ENCODE measurements at places on chromosomes 2 and 18.

GRCh38 chr2:168545439-168546082, 89.5 kb downstream of the CERS6 start:
- DNase-seq = peak; percentile 83

DNA sequence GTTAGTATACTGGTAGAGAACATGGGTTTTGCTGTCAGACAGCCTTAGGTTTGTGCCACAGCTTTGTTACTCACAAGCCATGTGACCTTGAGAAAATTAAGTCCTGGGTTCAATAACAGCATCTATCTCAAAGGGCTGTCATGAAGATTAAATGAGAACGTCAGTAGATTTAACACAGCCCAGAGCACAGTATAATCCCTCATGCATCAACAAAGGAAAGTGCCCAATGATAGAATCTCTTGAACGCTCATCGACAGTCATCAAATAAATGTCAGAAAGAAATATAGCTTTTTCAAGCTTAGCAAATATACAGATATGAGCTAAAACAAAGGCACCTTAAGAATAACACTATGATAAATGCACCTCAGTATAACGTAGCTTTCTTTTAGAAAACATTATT, 22.3 kb downstream of the CUL3 start:
- no peak for DNase-seq

DNA sequence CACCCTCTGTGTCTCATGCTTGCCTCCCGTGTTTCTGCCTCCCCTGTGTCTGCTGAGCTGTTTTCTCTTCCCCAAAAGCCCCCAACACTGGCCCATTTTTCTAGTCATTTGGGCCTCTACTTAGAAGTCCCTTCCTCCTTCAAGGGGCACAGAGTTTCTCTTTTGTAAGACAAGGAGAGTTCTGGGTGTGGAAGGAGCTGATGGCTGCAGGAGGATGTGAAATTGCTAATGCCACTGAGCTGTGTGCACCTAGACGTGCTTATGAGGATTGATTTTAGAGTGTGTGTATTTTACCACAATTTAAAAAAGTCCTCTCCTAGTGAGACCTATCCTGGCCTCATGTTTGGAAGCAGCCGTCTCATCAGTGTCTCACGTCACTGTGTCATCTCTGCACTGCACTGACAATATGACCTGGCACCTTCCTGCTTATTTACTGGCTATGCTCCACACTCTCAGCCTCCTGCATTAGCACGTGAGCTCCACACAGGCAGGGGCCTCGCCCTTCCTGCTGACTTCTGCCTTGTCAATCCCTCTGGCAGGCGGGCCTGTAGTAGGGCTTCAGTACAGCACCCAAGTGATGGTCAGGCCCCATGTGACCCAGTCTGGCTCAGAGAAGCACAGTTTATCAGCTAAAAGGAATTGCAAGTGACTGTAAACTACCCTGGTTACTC, 8.0 kb upstream of the MBP start:
- DNase-seq = no peak

DNA sequence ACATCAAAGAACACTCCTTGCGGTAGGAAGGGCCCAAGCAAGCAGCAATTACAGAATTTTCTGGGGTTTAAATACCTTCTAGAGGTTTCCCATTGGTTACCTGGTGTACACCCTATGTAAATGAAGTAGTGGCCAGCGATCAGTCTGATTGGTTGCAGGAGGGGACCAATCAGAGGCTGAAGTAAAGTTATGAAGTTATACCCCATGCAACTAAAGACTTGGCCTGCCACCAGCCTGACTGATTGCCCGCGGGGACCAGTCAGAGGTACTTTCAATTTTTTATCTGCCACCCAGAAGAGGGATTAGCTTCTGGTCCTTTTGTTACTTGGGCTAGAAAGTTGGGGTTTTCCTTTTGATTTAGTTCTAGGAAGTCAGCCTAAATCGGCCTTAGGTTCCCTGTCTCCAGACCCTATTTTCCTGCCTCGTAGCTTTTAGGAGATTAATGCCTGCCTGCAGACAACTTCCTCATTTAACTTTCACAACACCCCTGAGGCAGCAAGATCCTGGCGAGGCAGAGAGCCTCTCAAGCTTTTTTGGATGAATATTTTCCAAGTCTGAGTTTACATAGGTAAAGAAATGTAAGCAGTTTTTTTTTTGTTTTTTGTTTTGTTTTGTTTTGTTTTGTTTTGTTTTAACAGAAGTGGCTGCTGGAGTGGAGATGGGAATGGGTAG, 1.5 kb upstream of the DGUOK start:
- DNase-seq = peak; percentile 69

- no peak for DNase-seq
These were observed 12.6 kb downstream of the EVA1A start for GRCh38 chr2:75548036-75548573.

DNA sequence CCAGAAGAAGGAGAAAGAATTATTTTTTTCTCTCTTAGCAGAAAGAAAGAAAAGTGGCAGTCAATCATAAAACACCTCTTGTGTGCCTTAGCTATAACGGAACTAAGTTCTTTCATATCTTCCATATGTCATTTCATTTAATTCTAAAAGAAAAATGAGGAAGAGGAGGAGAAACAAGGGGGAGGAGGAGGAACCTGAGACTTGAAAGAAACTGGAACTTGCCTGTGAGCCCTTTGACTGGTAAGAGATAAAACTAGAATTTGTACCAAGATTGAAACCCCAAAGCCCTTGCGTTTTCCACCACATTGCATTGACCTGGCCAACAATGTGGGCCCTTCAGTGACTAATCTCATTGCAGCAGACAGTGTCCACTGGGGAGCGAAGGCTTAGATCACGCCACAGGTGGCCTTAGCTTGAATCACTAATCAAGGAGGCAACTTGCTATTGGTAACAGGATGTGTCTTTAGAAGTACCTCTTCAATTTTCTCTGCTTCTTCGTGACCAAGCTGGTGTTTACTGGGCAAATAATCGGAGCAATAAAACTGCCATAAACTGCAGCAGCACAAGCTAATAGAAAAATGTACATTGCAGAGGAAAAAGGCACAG, 307.9 kb downstream of the CLIP4 start:
- no peak for DNase-seq

- DNase-seq = peak; percentile 63
These were observed 199.7 kb downstream of the PID1 start for GRCh38 chr2:229071292-229071976.

GRCh38 chr2:47008381-47009252, 93.0 kb upstream of the MCFD2 start:
- DNase-seq = no peak

DNA sequence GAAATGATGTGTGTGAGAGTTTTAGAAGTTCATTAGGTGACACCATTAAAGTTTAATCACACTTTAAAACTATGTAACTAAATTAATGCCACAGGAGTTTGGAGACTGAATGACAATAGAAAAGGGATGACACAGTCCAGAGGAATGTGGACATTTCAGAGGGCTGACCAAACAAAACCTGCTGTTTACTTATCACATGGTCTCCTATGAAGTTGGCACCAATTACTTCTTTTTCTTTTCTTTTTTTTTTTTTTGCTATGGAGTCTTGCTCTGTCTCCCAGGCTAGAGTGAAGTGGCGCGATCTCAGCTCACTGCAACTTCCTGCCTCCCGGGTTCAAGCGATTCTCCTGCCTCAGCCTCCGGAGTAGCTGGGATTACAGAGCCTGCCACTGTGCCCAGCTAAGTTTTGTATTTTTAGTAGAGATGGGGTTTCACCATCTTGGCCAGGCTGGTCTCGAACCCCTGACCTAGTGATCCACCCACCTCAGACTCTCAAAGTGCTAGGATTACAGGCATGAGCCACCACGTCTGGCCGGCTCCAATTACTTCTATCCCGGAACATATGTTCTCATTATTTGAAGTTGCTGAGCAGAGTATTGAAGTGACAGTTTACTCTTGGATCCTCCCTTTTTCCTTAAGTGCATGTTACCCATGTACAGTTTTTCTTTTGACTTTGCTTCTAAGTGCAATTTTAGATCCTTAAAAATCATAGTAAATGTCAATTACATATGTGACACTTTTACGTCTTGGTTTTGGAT, 4.3 kb downstream of the AGPS start:
- peak; percentile 54 for DNase-seq

DNA sequence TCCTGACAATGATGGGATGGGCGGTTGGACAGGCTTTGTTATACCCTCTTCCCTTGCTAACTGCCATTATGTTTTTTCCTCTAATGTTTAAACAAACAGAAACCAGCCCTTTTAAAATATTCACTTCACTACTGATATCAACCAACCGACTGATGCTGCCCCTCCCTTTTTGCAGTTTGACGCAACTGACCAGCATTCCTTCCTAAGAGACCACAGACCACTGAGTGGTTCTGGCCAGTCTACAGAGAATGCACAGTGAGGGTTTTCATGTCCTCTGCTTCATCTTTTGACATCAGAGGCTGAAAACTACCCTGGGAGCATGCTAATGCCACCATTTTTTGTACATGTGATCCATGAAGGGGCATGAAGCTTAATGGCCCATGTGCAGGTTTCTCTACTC, 85.3 kb downstream of the CYP26B1 start:
- no peak for DNase-seq

DNA sequence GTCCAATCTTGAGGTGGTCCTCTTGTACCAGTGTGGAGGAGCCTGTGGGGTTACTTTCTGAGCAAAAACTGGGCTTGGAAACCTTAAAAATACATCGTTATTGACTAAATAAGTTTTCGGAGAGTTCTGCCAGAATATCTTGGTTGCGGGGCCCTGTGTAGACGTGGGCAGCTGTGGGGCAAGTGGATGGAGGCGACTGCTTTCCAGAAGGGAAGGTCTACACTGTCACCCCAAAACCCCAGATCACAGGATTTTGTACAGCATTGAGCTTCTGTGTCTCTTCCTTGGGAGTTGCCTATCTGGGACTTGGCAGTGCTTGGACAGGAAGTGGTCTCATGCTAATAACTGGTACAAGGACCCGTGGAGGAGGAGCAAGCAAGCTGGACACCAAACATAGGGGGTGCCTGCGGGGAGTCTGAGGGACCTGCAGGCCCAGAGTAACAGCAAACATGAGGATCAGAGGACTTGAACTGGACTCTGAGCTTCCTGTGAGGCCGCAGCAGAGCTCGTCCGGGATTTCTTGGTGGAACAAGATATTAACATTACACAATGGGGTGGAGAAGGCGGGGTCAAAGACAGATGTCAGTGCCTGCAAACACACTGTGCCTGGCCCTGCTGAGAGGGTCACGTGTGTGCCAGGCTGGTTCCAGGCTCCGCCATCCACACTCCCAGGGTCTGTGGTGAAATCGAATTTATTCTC, 48.0 kb upstream of the CTLA4 start:
- DNase-seq = no peak

All from NCI-H226 (cell line).